OCI-M1 (cell line): ENCODE measurements at places on chromosomes 16 and 17.

- DNase-seq: peak; percentile 69
These were observed 115.1 kb downstream of the MRTFB start for GRCh38 chr16:14186007-14186794.

- DNase-seq: peak; percentile 45
These were observed 21.0 kb upstream of the AGRP start for GRCh38 chr16:67504031-67505021.

- DNase-seq: no peak
These were observed 91.6 kb downstream of the TNFRSF13B start for GRCh38 chr17:16880121-16880842.

- no peak for DNase-seq
These were observed 18.1 kb upstream of the KRT17 start for GRCh38 chr17:41642252-41643156.

DNA sequence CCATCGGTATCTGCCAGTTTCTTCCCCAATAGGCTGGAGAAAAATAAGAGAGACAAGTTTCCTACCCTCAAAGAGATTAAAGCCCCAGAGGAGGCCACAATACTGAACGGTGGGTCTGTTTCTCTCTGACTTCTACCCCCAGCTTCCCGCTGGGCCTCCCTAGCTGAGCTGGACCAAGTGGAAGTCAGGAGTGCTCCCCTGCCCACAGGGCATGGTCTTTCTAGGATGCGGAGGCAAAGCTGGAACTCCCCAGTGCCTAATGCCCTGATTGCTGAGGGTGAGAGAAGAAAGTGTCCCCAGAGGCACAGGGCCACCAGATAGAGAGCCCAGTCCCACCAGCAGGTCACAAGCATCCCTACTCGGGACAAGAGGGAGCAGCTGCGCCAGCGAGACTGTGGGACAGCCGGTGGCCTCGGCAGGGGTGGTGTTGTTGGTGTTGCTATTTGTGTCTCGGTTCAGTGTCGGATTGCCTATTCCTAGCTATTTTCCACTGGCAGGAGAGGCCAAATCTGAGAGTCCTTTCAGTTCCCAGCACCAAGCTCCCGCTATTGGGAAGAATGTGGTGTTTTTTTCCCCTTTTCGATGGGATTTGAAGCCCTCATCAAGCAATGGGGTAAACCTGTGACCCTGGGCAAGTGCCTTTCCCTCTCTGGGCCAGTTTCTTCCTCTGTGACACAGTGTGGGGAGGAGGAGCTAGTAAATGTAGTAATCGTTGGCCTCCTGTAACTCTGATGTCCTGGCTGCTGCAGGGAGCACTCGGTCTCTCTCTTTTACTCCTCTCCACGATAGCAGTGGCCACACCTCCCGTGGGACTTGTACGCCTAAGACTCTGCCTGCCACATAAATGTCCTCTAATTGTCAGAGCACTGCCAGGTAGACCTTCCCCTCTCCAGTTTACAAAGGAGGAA lies 22.5 kb upstream of the TBX2 start:
- no peak for DNase-seq

DNA sequence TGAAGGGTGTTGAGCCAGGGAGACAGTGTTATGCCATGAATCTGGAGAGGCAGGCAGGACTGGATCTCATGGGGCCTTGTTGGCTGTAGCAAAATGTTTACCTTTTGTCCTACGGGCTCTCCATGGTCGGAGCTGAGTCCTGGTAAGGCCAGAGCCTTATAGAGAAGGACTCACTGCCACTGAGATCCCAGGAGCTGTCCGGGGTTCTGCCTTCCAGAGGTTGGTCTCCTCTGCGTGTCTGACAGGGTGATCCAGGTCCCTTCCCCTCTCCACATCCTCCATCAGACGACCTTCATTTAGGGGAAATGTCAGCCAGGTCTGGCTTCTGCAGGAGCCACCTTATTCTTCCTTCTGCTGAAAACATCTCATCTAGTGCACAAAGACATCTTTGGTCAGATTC lies 285.2 kb upstream of the N4BP1 start:
- DNase-seq: no peak

- DNase-seq: no peak
These were observed 177.0 kb upstream of the IRX6 start for GRCh38 chr16:55146966-55147365.

GRCh38 chr16:15950161-15950854 lies 892 bp downstream of the ABCC1 start:
- peak; percentile 70 for DNase-seq

- no peak for DNase-seq
These were observed 100.2 kb upstream of the FOXF1 start for GRCh38 chr16:86410081-86410480.

DNA sequence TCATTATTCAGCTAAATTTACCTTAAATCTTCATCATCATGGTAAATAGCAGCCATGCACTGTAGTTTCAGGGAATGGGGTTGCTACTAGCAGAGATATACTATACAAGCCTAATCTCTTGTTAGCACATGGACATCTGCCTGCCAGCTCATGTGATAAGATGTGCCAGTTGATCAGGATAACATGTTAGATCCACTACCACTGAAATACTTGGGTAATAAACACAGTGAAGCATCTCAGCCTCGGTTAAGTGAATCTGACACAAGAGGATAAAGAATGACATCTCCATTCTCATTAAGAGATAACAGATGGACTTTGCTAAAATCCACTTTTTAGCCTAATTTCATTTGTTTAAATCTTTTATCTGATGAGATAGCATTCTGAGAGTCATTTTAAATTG lies 256.1 kb downstream of the CDH8 start:
- peak; percentile 34 for DNase-seq
